ENCODE measurements at places on chromosomes 16 and 17. TPM values are rescaled to one million over a fixed set of nuclear protein-coding genes. Genes with fewer than 3 reads are reported as not detected.

KRTAP16-1 gene
- 0.42 TPM for total RNA-seq

TEKT1 gene
- total RNA-seq: not detected

DNA sequence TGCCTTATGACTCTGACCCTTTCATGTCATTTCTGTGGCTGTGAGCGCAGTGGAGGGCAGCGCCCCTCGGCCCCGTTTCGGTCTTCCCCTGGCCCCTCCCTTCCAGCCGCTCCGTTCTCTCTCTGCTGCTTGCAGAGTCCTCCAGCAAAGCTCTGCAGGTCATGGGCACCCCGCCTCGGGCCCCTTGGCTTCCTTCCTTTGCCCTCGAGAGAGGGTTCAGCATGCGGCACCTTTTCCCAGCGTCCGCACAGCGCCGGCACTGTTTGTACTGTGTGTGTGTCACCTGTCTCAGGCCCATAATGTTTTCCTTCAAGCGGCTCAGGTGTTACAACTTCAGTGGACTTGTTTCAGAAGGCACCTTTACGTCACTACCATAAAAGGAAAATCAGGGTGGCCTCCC lies 98.5 kb downstream of the RAP1GAP2 start:
- peaks cover 4% of the 10 kb centered on the region for H3K36me3 ChIP-seq
- no peak overlapping the region for H3K27ac ChIP-seq
- no peak for DNase-seq
- H3K4me3 ChIP-seq: no peak overlapping the region

CCDC144A gene
- total RNA-seq: 21.8 TPM

ALDH3A1 gene
- total RNA-seq: not detected

CCL22 gene
- not detected for total RNA-seq

GRCh38 chr17:4100883-4101756 lies 41.7 kb downstream of the ZZEF1 start:
- no peak overlapping the region for H3K4me3 ChIP-seq
- DNase-seq: no peak
- H3K27ac ChIP-seq: peak overlapping the region; percentile 73
- no peaks in the 10 kb centered on the region for H3K27me3 ChIP-seq

- H3K27me3 ChIP-seq: no peaks in the 10 kb centered on the region
- no peaks in the 10 kb centered on the region for H3K4me1 ChIP-seq
- no peak overlapping the region for H3K4me3 ChIP-seq
Measured at GRCh38 chr17:73983621-73984400, 219.7 kb upstream of the RPL38 start.

DNA sequence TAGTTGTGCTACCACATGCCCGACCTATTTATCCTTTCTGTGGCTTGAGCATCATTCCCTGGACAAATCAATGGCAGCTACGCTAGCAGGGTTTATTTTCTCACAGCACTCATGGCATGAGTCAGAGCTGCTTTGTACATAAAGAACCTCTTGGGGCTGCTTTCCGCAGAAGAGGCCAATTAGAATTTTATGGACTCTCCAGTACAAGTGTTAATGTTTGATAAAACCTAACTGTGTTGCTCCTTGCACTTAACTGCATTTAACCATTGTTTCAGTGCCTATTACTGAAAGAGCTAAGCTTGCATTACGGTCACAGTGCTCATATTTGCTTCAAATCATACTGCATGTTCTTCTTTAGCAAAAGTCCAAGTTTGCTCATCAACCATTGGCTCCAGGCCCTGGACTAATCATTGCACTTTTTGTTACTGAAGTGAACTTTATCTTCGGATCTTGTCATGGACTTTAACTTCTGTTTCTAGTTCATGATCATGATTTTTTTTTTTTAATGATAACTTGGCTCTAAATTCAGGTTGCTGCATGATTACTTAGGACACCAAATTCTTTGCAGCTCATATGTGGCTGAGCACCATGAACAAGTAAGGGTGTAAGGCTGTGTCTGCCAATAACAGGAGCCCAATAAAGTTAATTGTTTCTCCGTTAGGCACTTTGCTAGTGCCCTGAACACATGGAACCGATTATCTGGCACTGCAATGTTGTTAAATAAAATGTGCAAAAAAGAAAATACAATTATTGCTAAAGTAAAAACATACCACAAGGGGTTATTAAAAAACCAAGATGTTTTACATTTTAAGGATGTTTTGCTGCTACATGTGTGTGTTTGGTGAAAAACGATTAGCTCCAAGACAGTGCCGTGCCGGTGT lies 492.2 kb downstream of the KCNJ2 start:
- DNase-seq: no peak
- no peak overlapping the region for H3K27ac ChIP-seq
- no peak overlapping the region for H3K4me3 ChIP-seq
- H3K27me3 ChIP-seq: no peaks in the 10 kb centered on the region
- H3K4me1 ChIP-seq: no peaks in the 10 kb centered on the region

DNA sequence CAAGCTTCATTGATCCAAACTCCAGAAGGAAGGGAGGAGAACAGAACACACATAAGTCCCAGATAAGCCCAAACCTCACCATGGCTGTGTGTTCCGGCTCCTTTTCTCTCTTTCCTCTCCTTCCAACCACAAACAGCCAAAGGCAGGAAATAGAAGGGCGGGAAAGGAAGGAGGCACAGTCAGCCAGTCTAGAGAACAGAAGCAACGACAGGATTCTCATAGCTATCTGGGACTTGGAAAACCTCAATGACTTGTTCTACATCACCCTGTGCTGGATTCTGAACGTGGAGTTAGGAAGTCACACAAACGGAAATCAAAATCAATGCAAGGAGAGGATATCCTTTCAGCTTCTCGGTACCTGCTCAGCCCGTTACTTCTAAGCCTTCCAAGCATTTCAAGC lies 9.0 kb downstream of the CRK start:
- peaks cover 5% of the 10 kb centered on the region for H3K36me3 ChIP-seq
- no peaks in the 10 kb centered on the region for H3K27me3 ChIP-seq
- no peak overlapping the region for H3K4me3 ChIP-seq
- no peak overlapping the region for H3K27ac ChIP-seq
- H3K4me1 ChIP-seq: peaks cover 13% of the 10 kb centered on the region

DNA sequence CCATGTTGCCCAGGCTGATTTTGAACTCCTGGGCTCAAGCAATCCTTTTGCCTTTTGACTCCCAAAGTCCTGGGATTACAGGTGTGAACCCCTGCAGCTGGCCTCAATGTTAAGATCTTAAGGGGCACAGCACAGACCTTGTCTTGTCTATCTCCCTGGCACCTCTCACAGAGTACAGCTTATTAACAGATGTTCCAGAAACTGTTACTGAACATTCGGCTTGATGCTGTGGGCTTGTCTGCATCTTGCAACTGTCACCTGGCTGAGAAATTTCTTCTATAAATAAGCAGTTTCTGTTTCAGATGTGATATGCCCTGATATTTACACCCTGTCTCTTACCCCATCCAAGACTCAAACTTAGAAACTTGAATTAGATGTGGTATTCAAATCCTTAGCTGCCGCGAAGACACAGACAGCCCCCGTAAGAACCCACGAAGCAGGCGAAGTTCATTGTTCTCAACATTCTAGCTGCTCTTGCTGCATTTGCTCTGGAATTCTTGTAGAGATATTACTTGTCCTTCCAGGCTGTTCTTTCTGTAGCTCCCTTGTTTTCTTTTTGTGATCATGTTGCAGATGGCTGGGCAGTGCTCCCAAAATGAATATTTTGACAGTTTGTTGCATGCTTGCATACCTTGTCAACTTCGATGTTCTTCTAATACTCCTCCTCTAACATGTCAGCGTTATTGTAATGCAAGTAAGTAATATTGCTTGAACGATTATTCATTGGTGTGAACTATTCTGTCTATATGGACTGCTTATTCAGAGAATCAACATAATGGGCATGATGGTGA lies at the start of gene TNFRSF17:
TSS of gene TNFRSF17 (plus strand) at position 450 of the 791 bp plus-strand sequence. CDS start at position 565, 115 bp downstream.
- H3K27ac ChIP-seq: no peak within 1 kb of the TSS
- no peaks in the 10 kb centered on the region for H3K36me3 ChIP-seq
- no peak for DNase-seq

PLEKHG4 gene
- 10.0 TPM for total RNA-seq

DNASE1L2 gene
- 0.37 TPM for total RNA-seq

- H3K36me3 ChIP-seq: no peaks in the 10 kb centered on the region
- no peak overlapping the region for H3K27ac ChIP-seq
- peaks cover 13% of the 10 kb centered on the region for H3K27me3 ChIP-seq
Measured at GRCh38 chr17:15946611-15947120, 1.7 kb downstream of the ADORA2B start.

CDH1 gene
- 4.6 TPM for total RNA-seq

All from CD4-positive, CD25-positive, alpha-beta regulatory T cell (primary cell).